ENCODE measurements at places on chromosomes 3 and 15.

DNA sequence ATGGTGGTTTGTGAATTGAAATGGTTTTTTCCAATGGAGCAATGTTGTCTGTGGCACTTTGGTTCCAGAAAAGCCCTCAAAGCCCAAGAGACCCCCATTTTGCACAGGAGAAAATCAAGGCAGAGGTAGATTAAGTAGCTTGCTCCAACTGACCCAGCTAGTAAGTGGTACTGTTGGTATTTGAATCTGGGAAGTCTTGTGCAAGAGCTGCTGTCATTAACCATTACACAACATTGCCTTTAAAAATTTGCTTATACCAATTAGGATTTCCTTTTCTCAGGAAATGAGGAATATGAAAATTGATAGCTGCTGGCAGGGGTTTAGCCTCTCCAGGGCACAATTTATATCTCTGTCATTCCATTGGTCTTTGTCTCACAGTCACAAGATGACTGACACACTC lies 102.4 kb upstream of the UBE3A start:
- no peak for DNase-seq

GRCh38 chr3:84440291-84440690 lies 518.5 kb upstream of the CADM2 start:
- no peak for DNase-seq

DNA sequence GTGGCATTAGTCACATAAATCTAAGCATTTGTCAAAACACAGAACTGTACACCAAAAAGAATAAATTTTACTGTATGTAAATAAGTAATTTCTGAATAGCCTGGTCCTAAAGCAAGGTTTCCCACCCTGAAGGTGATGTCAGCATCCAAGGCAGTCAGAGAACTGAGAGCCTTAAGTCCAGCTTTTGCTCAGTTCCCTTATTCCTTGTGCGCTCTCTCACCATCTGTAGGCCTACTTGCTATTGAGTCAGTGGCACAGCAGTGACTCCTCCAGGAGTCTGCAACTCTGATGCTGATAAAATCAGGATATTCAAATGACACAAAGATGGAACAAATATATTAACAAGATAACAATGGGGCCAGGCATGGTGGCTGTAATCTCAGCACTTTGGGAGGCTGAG lies 22.3 kb downstream of the VPS39 start:
- DNase-seq: no peak

GRCh38 chr3:149296972-149297371 lies 36.5 kb downstream of the TM4SF18 start:
- DNase-seq: no peak

GRCh38 chr3:120931593-120931992 lies 23.6 kb downstream of the STXBP5L start:
- DNase-seq: no peak

DNA sequence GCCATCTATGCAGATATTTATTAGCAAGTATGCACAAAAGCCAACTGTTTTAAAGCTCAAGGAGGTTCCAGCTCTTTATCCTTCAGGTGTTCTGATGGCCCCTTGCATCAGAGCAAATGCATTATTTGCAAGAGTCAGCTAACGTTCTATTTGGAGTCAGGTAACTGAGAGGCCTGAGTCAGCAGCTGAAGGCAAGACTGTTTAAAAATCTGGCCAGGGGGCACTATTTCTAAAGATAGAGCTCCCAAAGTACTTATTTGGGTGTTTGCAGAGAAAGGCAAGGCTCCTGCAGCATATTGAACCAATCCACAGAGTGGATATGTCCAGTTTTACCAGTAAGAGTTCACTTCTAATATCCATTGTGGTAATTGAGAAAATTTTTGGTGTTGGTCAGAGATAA lies 146.1 kb downstream of the LRTM1 start:
- peak; percentile 17 for DNase-seq

DNA sequence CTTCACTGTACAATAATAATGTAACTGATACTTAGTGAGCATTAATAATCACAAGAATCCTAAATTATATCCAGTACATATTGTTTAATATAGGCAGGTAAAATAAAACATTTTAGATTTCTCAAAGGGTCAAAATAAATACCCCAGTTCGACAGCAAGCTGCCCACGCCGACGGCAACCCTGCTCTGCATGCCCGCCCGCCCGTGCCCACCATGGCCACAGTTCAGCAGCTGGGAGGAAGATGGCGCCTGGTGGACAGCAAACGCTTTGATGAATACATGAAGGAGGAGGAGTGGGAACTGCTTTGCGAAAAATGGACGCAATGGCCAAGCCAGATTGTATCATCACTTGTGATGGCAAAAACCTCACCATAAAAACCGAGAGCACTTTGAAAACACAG lies 22.9 kb downstream of the BTBD1 start:
- DNase-seq: no peak

- DNase-seq: no peak
Observed at GRCh38 chr3:45981346-45982074, 14.1 kb downstream of the FYCO1 start.

GRCh38 chr3:183350164-183350563 lies 78.3 kb downstream of the MCF2L2 start:
- DNase-seq: no peak

- peak; percentile 10 for DNase-seq
Observed at GRCh38 chr15:68816795-68817303, 3.8 kb downstream of the ANP32A start.

GRCh38 chr3:50015918-50016317 lies 72.8 kb upstream of the RBM5 start:
- no peak for DNase-seq

DNA sequence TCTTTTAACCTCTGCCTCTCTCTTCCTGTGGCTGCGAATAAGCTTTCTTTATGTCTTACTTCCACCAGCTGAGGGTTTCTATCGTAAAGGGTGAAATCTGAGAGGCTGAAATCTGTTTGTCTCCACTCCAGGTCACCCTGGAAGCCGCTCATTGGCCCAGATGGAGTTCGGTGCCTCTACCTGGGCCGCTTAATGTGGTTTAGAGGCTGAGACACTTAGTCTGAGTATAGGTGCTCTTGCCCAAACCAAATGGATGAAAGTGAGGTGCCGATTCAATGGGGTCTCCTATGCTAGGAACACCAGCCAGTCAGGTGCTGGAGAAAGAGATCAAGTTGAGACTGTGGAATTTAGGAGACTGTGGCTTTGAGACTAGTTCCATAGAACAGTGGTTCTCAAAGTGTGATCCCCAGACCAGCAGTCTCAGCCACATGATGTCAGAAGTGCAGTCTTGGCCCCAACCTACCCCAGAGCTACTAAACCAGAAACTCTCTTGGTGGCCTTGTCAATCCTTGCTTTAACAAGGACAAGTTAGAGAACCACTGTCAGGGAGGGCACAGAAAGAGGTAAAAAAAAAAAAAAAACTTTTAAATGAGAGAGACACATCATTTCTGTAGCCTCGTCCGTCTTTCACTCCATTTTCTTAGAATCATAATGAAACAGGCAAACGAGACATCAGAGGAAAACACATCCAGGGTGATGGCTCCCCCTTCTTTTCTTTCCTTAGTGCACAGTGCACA lies 54.9 kb upstream of the CCR2 start:
- DNase-seq: no peak

GRCh38 chr3:20380295-20380694 lies 194.3 kb upstream of the SGO1 start:
- no peak for DNase-seq

DNA sequence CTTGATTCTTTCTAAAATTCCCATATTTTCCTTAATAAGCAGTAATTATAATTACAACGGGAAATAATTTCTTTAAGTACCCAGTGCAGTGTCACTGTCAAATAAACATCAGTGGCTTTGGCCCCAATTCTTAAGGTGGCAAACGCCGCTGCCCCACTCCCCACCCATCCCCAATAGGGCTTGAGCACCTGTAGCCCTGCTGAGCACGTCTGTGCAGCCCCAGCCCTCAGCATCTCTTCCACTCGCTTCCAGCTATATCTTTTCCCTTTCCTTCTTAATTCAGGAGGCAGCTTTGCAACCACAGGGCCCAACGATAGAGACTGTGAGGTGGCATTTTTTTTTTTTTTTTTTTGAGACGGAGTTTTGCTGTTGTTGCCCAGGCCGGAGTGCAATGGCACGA lies 9.0 kb downstream of the PPM1M start:
- DNase-seq: no peak

GRCh38 chr15:57387564-57388076 lies 11.3 kb downstream of the CGNL1 start:
- no peak for DNase-seq

GRCh38 chr3:12188328-12188648 lies 29.6 kb upstream of the TIMP4 start:
- DNase-seq: no peak

DNA sequence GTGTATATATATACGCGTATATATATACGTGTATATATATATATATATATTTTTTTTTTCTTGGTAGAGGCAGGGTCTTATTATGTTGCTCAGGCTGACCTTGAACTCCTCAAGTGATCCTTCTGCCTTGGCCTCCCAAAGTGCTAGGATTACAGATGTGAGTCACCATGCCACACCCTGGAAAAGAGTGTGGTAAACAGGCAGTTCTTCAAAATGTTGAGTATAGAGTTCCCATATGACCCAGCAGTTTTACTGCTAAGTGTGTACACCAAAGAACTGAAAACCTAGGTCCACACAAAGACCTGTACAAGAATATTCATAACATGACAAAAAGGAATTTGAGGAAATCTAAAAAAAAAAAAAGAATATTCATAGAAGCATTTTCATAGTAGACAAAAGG lies 71.8 kb upstream of the GCNT3 start:
- no peak for DNase-seq

- peak; percentile 19 for DNase-seq
Observed at GRCh38 chr3:150035301-150035779, 64.6 kb upstream of the PFN2 start.

GRCh38 chr15:70258369-70259027 lies 160.8 kb upstream of the TLE3 start:
- no peak for DNase-seq

GRCh38 chr3:115708540-115708939 lies 85.2 kb downstream of the GAP43 start:
- DNase-seq: no peak

DNA sequence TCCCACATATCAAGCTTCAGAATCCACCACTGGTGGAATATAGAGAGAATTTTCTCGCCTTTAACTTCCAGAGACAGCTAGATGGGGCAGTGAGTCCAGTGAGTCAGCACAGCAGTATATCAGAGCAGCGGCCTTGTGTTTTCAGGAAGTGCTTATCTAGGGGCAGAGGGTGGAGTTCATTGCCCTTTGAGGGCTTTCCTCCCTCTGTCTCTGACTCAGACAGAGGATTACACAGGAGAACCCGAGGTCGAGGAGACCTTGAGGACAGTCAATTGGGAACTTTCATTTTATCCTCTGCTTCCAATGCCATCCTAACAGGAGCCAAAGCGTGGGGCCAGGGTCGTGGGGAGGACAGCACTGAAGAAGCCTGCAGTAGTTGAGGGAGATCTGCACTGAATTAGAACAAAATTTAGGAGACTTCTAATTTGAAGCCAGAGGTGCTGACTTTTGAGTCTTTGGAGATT lies 109.6 kb upstream of the UMPS start:
- peak; percentile 62 for DNase-seq

- no peak for DNase-seq
Observed at GRCh38 chr3:38487323-38487722, 8.8 kb upstream of the EXOG start.

DNA sequence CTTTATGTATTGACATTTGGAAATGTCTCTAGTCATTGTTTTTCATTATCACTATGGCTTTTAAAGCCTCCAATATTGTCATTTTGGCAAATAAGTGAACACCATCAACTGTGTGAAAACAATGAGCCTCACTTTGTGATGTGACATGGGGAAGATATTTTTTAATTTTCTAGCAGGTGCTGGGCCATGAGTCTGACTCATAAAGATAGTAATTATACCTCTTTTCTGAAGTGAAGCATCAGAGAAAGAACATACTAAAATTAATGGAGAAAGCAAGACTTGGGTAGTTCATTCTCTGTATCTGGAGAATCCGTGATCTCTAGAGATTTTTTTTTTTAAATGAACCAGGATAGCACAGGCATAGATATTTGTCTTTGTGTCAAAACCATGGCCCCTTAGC lies 100.8 kb downstream of the CCNL1 start:
- no peak for DNase-seq

DNA sequence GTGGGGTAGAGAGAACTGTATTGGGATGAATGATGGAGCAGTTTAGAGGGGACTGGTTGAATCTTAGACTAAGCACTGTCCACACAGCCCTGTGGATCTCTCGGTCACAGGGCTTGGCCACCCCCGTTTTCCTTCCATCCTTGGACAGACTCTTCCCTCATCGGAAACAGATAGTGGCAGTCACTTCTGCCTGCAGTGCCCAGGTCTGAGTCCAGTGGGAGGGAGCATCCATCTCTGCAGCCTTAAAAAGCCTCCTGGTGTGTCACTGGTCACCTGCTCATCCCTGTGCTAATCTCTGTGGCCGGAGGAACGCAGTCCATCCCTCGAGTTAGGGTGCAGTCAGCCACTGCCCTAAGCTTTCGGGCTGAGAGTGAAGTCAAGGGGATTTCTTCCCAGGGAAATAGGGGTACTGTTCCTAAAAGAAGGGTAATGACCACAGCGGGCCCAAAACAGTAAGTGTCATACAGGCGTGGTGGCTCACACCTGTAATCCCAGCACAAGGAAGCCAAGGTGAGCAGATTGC lies 32.0 kb downstream of the PLA2G4D start:
- DNase-seq: no peak

- no peak for DNase-seq
Observed at GRCh38 chr3:54760201-54760600, 167.7 kb downstream of the LRTM1 start.

DNA sequence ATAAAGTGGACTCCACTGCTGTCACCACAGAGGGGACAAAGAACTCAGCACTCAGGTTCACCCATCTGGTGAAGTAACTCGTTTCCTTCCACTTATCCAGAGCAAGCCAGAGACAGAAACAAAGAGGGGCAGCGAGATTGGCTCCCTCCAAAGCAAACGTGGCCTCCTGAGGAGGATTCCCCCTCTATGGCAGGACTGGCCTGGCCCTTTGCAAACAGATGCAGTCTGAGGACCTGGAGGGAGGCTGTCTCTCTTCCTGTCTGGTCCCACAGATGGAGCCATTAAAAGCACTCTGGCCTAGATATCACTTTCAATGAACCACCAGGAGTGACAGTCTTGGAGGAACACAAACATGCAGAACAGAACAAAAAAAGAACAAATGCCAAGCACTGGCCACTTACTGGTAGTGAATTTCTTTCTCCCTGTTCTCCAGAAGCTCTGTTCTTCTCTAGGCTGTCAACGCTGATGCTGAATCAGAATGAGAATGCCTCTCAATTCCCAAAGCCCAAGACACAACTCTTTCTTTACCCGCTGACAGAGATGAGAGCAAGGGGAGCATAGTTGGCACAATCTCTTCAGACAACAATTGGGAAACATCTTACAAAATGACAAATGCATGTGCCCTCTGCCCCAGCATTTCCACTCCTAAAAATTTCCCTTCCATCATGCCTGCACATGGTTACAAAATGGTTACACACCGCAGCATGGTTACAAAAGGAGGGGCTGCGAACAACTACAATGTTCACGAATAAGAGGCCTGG lies 14.3 kb downstream of the KLHL25 start:
- DNase-seq: no peak

DNA sequence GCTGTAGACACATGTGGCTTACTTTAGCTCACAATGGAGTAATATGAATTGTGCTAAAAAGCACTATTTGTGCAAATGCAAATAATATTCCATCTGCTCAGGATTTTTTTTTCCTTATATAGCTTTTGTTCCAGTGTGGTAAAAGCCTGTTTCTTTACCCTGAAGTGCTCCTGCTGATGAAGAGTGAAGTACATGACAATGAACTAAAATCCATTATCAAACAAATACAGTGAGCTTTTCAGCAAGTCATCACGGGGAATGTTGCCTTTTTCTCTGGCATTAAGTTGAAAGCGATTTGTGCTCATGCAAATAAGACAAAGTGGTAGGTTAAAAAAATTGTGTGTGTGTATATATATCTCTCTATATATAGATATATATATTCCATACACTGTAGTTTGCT lies 28.6 kb upstream of the CCDC39 start:
- DNase-seq: no peak
